Naive thymus-derived CD8-positive, alpha-beta T cell (primary cell): ENCODE measurements at places on chromosomes 2 and 18. TPM values are rescaled to one million over a fixed set of nuclear protein-coding genes. Genes with fewer than 3 reads are reported as not detected.

DNA sequence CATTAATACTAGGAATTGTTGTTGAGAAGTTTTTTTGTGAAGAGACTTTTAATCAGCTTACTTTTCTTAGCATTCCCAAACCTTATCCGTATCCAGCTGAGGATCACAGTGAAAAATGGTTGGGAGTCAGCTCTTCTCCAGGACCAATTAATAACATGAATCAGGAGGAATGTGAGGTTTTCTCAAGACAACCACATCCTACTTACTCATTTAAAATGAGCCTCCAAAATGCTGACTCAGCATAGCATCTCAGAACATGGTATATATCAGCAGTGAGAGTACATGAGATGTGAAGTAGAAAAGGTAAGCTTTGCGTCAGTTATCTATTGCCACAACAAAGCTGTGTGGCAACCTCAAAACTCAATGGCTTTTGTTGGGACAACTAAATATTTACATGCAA lies 140.3 kb downstream of the NRP2 start:
- H3K36me3 ChIP-seq, result no peaks in the 10 kb centered on the region
- H3K27me3 ChIP-seq, result peaks cover 15% of the 10 kb centered on the region
- H3K4me1 ChIP-seq, result no peaks in the 10 kb centered on the region
- no peak overlapping the region for H3K27ac ChIP-seq

DNA sequence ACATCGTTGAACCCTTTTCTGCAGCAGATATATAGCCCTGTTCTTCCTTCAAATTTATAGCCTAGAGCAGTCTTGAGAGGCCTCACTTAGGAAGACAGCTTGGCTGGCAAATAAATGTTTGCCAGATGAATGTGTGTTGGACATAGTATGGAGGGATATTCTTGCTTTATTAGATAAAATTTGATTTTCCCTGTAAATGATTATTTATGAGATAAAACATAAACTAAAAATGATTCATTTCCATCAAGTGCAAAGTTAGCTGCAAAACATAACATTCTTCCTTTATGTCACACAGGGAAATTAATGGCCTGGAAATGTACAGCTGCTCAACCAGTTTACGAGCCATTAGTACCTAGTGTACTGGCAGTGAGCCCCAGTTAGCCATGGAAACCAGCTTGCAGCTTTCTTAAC lies 82.5 kb downstream of the LIMS1 start:
- H3K27me3 ChIP-seq, result no peaks in the 10 kb centered on the region
- peaks cover 70% of the 10 kb centered on the region for H3K4me1 ChIP-seq
- no peak overlapping the region for H3K4me3 ChIP-seq
- no peak for DNase-seq

DNA sequence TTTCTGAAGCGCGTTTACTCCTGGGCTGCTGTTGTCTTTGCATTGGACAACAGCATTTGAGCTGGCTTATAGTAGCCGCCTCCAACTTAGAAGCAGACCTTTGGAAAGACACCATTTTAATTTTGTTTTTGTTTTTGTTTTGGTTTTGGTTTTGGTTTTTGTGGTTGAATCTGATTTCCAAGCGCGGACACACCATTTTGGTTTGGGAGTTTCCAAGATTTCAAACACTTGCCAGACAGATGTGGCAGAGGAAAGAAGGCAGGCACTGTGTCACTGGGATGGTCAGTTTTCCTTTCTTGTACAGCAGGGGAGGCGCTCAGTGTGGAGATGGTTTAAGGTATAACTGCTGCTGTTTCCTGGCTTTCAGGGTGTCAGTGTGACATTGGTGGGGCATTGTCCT lies 126.8 kb downstream of the LAMA3 start:
- no peak for DNase-seq
- peaks cover 3% of the 10 kb centered on the region for H3K27me3 ChIP-seq
- H3K27ac ChIP-seq, result no peak overlapping the region
- H3K36me3 ChIP-seq, result no peaks in the 10 kb centered on the region
- peaks cover 6% of the 10 kb centered on the region for H3K4me1 ChIP-seq

GRCh38 chr2:118806797-118807667 lies 40.4 kb downstream of the EN1 start:
- no peak overlapping the region for H3K4me3 ChIP-seq
- peak overlapping the region; percentile 26 for H3K27ac ChIP-seq
- peaks cover 3% of the 10 kb centered on the region for H3K4me1 ChIP-seq
- DNase-seq, result no peak

DNA sequence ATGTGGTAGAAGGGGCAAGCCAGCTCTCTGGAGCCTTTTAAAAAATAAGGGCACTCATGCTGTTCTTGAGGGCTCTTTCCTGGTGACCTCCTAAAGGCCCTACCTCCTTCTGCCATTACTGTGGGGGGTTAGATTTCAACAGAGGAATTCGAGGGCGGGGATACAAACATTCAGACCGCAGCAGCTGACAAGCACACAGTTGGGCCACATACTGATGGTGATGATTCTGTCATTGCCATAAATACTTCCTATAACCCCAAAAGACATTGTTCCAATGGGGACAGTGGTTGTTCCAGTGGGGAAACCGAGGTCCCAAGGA lies 67.0 kb downstream of the TSHZ1 start:
- H3K4me1 ChIP-seq, result peaks cover 71% of the 10 kb centered on the region
- H3K27ac ChIP-seq, result peak overlapping the region; percentile 49
- H3K36me3 ChIP-seq, result no peaks in the 10 kb centered on the region
- DNase-seq, result no peak
- no peaks in the 10 kb centered on the region for H3K27me3 ChIP-seq

GRCh38 chr2:43851011-43851980 lies 12.5 kb downstream of the ABCG8 start:
- no peak overlapping the region for H3K27ac ChIP-seq
- H3K4me3 ChIP-seq, result no peak overlapping the region
- no peaks in the 10 kb centered on the region for H3K36me3 ChIP-seq
- H3K27me3 ChIP-seq, result peaks cover 38% of the 10 kb centered on the region

C2orf42 gene
- polyA plus RNA-seq, result 19.6 TPM

SLC9A4 gene
- polyA plus RNA-seq, result not detected

LRRTM4 gene
- polyA plus RNA-seq, result not detected
